ENCODE measurements at places on chromosomes 1 and 21.
A peak's percentile ranks its signal among the peaks of the same experiment; 100 is the strongest.

GRCh38 chr21:39885119-39885848 is 18.0 kb downstream of the PCP4 start:
- no peak for DNase-seq

DNA sequence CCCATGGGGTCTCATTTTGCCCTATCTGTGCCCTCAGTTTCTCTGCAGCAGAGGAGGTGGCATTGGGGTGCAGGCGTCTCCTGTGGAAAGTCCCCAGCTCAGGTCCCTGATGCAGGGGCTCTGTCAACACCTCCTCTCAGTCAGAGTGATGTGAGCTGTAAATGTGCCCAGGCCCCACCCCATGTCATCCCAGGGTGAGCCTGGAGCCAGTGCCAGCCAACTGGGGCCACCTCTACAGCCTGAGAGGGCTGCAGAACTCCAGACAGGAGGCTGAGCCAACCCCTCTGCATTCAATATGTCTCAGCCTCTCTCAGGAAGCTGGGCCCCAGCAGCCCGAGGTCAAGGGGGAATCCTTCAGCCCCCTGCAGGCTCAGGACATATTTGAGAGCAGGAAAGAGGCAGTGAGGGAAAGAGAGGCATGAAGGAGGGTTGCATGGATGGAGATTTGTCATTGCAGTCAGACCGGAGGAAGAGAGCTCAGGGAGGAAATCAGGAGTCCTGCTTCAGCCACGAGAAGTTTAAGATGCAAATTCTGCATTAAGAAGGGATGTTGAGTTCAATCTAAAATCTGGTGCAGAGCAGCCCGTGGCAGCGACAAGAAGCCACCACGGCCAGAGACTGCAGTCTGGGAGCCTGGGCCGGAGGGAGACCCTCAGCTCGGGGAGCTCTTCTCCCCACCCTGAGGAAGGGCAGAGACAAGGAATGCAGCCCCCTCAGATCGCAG is 288.2 kb upstream of the VAMP3 start:
- no peak for DNase-seq

DNA sequence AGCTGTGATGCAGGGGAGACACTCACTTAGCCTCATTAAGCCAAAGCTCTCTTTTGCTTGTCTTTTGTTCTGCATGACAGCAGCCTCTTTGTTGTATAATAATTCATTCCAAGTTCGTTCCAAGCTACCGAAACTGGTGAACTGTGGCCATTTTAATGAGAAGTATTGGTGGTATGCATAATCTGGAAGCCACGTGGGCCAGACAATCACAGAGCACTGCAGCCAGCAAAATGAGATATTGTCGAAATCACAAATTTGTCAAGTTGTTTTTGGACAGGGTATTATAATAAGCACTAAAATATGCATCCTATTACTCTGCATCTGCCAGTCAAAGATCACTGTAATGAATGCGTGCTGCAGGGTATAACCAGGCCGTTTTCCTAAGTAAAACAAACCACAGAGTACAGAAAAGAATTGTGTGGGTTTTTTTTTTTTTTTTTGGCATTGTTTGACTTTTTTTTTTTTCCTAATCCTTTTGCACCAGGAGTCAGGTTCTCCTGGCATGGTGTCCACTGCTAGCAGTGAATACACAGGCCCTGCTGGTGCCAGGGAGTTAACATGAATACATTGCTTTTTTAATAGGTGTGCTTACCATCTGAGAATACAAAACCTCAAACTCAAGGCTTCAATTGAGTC is 423.9 kb downstream of the PTBP2 start:
- peak; percentile 89 for DNase-seq

GRCh38 chr1:176783309-176783708 is 320.3 kb downstream of the PAPPA2 start:
- no peak for DNase-seq

- peak; percentile 67 for DNase-seq
Observed at GRCh38 chr1:89041119-89041641, 18.5 kb upstream of the GBP3 start.

DNA sequence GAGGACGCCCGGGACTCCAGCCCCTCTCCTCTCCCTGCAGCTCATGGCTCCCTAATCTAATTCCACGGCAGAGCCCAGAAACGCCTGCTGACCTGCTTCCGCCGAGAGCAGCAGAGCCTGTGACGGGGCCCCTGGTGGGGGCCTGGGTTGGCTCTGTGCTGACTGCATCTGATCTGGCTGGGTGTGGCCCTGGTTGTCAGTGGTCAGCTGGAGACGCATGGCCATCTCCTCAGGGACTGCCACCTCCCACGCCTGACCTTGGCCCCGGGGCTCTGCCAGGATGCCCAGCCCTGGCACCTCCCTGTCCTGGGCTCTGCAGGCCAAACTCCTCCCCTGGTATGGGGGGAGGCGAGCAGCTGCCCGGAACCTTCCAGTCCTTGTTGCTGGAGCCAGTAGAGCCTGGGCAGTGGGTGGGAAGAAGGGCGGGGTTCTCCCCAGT is 1.1 kb upstream of the PLCH2 start:
- DNase-seq, result no peak

- no peak for DNase-seq
Observed at GRCh38 chr21:42461881-42462877, 33.8 kb downstream of the RSPH1 start.

DNA sequence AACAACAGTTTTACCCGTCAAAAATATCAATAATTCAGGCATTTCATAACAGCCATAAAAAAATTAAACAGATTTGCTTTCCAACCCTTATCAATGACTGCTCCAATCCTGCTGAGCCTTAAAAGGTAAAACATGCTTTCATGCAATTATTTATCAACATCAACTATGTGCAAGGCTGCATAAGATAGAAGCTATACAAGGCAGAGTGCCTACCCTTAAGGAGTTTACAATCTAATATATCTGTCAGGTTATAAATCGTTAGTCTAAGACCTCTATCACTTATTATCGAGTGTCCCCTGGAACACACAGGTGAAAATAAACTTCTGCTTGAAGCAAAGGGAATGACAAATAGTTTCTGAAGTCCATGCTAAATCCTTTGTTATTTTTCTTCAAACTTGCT is 1.8 kb downstream of the ERRFI1 start:
- DNase-seq, result no peak

All from EH (cell line).